ENCODE measurements at places on chromosomes 6 and 20.
A peak's percentile ranks its signal among the peaks of the same experiment; 100 is the strongest.

DNA sequence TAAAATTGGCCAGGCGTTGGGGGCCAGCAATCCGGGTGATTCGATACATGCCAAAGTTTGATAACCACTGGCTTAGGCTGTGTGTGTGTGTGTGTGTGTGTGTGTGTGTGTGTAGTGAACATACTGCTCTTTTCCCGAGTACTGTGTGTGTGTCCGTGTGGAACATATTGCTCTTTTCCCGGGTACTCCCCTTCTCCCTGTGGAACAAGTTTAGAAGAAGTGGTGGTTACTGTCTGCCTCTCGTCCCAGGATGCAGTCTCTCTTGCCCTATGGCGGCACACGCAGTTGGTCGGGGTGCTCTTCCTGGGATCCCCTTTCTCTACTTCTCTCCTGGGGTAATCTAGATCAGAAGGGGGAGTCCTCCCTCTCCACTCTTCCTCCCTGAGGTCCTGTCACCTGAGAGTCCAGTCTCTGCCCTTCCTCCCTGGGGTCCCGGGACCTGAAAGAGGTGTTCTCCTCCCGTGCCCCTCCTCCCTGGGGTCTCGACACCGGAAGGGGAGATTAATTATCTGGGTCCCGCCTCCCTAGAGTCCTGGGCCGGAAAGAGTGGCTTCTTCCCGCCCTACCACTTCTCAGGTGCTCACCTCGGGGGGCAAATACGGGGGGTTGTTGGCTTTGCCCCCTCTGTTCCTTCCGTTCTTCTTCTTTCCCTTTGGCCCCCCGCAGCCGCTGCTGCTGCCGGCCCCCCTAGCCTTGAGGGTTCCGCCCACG is 516 bp downstream of the GTPBP2 start:
- peak; percentile 45 for DNase-seq

GRCh38 chr6:140344142-140344913 is 969.9 kb upstream of the CITED2 start:
- DNase-seq: no peak

DNA sequence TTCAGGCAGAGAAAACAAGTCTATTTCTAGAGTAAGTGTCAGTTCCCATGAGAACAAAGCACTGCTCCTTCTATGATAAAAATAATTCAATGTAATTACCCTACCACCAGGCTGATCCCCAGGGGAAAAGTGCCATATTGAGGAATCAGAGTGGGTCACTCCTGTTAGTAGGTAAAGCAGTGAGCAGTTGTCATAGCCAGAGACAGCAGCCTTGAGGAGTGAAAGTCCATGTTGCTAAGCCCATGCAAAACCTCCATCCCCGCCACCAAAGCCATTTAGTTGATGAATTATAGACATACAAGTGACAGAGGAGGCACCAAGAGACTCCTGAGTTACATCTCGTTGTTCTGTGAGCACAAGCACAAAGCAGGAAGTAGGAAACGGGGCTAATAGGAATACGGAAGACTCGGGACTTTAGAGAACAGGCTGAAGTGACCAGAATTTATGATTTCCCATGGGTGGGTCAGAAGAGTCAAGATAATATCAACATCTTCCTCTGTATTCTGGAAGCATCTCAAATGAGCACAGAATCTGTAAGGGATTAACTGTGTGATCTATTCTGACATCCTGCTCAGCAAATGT is 197.9 kb downstream of the MAFB start:
- DNase-seq: no peak

- no peak for DNase-seq
Observed at GRCh38 chr20:47559141-47559540, 57.5 kb downstream of the NCOA3 start.

DNA sequence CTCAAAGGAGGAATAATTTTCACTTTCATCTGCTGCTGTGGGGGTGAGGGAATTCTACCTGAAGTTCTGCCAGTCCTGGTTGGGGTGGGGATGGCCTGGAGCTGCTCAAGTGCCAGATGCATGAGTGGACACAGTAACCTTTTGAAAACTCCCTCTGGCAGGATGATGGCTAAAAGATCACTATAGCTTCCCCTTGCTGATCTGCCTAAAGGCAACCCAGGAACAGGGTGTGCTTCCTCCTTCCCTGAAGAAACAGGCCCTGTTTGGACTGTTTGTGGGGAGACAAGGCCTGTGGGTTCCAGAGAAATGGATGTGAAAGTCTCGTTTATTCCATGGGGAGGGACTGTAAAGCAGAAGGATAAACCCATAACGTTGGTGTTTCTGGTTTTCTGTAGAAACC is 176.9 kb downstream of the DTNBP1 start:
- DNase-seq: no peak

DNA sequence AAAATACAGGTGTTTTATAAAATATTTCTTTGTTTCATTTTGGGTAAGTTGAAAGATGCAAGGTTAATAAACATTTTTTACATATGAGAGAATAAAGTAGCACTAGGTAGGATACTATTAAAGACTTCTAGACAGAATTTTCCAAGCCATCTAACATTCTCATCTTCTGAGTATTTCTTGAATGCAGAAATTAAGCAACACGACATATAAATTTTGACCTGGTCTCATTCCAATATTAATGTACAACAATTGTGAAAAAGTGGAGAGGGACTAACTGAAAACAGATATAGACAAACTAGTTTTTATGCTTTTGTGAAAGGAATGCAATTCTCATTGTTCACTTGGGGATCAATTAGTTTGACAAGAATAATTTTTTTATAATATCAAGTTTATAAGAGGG is 11.5 kb upstream of the FOXO3 start:
- no peak for DNase-seq

GRCh38 chr6:163164175-163164900 is 250.2 kb upstream of the QKI start:
- no peak for DNase-seq

DNA sequence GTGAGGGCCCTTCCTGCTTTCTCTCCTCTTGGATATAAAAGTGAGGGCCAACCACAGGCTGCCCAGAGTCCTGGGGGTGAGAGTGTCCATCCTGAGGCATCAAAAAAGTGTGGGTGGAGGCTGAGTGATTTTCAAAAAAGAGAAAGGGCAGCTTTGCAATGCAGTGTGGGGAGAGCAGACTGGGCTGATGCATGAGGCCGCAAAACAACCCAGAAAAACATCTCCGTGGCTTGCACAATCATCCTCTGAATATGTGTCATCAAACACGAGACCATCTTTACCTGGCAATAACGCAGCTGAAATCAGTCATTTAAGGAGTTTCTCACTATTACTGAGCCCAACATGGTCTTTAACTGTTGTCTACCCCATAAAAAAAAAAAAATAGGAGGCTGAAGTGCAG is 191.2 kb upstream of the SOX4 start:
- DNase-seq: no peak

- DNase-seq: no peak
Observed at GRCh38 chr6:52117352-52117751, 29.9 kb upstream of the PKHD1 start.

- no peak for DNase-seq
Observed at GRCh38 chr6:109807881-109808280, 116.8 kb downstream of the FIG4 start.

DNA sequence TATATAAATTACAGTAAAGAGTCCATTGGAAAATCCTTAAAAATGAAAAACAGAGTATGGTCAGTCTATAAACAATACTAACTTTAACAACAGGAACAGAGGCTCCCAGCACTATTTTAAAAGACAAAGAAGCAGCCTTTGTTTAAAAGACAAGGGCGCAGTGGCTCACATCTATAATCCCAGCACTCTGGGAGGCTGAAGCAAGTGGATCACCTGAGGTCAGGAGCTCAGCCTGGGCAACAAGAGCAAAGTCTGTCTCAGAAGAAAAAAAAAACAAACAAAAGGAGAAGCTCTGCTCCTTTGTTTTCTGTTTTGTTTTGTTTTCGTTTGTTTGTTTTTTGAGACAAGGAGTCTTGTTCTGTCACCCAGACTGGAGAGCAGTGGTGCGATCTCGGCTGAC is 89.4 kb downstream of the DTNBP1 start:
- no peak for DNase-seq

- DNase-seq: no peak
Observed at GRCh38 chr6:27668442-27669294, 195.8 kb upstream of the ZNF184 start.

DNA sequence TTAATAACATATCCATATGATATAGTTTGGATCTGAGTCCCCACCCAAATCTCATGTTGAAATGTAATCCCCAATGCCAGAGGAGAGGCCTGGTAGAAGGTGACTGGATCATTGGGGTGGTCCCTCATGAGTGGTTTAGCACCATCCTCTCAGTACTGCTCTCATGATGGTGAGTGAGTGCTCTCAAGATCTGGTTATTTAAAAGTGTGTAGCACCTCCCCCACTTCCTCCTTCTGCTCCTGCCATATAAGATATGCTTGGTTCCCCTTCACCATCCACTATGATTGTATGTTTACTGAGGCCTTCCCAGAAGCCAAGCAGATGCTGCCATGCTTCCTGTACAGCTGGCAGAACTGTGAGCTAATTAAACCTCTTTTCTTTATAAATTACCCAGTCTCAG is 22.9 kb downstream of the IRF4 start:
- no peak for DNase-seq

GRCh38 chr6:16184129-16184528 is 54.3 kb upstream of the GMPR start:
- DNase-seq: no peak

DNA sequence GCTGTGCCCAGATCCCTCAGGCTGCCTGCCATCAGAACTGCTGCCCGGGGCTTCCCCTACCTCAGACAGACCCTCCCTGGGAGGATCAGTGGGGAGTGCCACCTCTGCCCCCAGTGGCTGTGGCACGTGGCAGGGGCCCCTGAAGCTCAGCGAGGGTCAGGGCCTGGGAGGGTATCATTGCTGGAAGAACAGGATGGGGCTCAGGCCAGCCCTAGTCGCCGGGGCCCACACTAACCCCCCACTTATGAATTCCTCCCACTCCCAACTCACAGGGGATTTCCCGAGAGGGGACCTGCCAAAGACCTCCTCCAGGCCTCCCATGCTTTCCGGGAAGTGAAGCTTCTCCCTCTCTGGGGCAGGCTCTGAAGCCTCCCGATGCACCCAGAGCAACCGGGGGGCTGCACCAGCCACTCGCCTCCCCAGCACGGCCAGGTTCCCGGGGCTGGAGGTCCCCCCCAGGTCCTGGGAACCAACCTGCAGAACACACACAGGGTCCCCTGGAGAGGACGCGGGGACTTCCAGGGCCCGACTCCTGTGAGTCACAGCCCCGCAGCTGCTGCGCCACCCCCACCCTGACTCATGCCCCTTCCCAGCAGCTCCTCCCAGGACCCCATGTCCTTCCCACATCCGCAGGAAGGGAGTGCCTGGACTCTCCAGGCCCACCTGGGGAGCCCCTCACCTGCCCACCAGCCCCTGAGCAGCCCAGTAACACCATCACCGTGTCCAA is 2.5 kb downstream of the TNFRSF6B start:
- no peak for DNase-seq

DNA sequence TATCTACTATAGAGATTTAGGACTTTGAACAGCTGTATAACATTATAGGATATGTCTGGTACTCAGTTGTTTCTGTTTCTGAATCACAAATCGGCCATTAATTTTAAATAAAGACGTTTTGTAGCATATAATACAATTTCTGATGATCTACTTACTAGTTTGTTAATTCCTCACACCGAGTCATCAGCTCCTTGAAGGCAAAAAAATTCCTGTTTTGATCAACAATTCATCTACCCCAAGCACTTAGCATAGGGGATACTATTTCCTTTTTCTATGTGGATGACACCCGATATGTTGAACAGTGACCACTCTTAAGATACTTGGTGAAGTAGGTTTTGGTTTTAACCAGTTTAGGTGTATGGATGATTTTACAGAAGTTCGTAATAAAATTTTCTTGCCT is 107.3 kb downstream of the NCOA3 start:
- no peak for DNase-seq

- no peak for DNase-seq
Observed at GRCh38 chr6:133811557-133811956, 77.4 kb upstream of the TCF21 start.
